ENCODE measurements at places on chromosomes 2 and 18.

- no peak for DNase-seq
Measured at GRCh38 chr2:149064365-149064841, 25.9 kb downstream of the LYPD6B start.

DNA sequence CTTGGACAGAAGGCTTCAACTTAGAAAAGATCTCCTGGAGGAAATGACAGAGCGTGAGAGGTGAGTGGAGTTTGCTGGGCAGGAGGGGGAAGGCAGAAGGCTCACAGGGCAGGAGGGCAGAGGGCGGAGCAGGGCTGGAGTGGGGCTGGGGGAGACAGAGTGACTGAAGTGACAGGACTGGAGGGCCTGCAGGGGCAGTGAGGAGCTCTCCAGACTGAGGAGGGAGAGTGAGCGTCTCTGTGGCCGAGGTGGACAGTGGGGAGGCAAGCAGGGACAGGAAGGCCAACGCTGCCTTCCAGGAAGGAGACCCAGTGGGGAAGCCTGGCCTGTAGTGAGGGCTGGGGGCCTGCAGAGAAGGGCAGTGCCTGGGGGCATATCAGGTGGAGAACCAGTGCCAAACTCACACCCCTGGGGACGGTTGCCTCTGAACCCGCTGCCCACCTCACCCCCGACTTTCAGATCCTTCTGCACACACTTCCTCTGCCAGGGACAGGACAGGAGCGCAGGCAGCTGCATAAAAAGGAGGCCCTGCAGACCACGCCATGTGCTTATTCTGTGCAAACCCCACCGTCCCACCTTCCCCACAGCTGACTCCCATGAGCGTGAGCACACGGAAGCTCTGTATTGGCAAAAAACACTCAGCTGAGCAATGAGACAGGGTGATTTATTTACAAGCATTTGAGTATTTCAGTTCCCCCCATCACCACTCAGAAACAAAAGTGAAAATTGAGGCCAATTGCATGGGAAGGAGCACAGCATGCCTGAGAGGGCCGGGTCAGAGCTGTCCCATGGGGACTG is 244.3 kb downstream of the FAM210A start:
- no peak for DNase-seq

- no peak for DNase-seq
Measured at GRCh38 chr2:111022633-111023032, 98.1 kb upstream of the BCL2L11 start.

GRCh38 chr2:227849906-227850305 is 21.5 kb upstream of the DAW1 start:
- no peak for DNase-seq

GRCh38 chr2:152426801-152427200 is 91.8 kb downstream of the FMNL2 start:
- DNase-seq = no peak

DNA sequence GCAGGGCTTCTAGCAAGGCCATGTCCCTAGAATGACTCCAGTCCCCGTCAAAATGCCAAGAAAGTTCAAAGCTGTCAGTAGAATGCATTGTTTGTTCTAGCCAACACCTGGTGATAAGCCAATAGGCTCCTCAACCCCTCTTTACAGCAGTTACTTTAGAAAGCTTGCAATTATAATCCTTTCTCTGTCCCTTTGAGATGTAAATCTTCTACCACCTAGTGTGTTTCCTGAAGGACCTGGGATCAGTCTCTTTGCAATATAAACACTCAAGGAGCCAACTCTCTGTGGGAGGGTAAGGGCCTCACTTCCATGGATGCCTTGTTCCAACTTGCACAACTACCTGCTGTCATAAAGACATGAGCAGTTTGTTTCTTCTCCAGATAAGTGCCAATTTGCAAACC is 301.8 kb downstream of the NBAS start:
- DNase-seq = no peak

Data from D721Med (cell line).